COR-L47 (cell line): ENCODE measurements at places on chromosomes 2 and 18.
A peak's percentile ranks its signal among the peaks of the same experiment; 100 is the strongest.

GRCh38 chr2:37080266-37080665 lies 3.9 kb downstream of the HEATR5B start:
- DNase-seq, result no peak

DNA sequence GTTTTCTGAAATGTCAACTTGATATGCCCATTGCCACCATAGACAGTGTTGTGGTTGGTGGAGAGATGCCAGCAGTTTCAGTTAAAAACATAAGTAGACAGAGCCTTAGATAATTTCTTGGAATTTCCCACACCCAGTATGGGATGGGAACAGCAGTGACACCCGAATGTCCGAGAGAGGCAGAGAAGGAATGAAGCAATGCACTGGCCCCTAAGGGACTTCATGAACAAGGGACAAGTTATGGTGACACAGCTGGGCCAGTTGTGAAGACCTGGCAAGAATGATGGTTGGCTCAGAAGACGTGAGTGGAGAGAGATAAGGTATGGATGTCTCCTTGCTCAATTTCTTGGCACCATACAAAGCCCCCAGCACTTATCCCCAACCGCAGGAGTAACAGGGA lies 165.2 kb upstream of the APCDD1 start:
- no peak for DNase-seq

DNA sequence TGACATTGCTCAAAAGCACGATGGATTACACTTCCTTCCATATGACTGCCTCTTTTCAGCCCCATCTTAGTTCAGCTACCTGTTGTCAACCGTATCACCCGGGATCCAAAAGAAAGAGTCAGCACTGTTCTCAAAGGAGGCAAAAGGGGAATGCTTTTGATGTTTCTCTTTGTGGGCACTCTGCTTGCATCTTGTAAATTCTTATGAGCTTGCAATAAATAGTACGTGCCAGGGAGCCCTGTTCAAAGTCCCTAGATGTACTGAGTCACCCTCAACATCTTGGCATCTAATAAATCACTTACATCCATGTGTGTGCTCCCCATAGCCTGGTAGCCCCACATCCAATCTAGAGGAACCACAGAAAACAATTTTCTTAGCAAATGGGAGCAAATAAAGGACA lies 256.9 kb downstream of the SUCLG1 start:
- DNase-seq, result no peak

- no peak for DNase-seq
These were observed 10.0 kb downstream of the WIPF1 start for GRCh38 chr2:174587579-174587978.

DNA sequence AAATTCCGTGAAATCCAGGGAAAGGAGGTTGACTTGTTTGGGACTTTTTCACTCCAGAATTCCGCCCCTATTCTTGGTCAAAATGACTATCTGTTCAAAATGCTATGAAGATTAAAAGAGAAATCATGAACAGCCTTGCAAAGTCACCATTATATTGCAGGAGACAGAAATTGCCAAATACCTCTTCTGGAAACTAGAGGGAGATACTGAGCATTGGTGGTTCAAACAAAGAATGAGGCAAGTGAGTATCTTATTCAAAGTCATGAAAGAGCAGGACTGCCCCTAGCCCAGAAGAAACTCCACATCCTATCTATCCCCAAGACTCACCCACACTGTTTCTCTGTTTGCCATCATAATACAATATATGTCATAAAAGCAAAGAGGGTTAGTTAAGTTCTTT lies 862.3 kb upstream of the POU3F3 start:
- DNase-seq, result no peak

- no peak for DNase-seq
These were observed 7.2 kb upstream of the DCTN1 start for GRCh38 chr2:74387346-74387745.

DNA sequence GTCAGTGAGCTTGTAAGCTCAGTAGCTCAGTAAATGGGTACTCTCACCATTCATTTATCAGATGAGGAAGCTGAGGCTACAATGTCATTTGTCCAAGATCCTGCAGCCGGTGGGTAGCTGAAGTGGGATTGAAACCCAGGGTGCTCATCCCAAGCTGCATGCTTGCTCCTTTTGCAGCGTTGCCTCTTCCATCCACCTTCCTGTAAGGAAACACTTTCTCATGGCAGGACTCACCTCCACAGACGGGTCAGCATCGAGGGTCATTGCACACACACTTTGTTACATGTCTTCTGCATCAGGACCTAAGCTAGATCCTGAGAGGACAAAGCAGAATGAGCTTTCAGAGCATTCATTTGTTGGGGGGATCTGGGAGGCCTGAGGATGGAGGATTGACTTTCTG lies 60.7 kb downstream of the ACOXL start:
- DNase-seq, result no peak

GRCh38 chr2:108853421-108853820 lies 66.8 kb downstream of the CCDC138 start:
- no peak for DNase-seq

DNA sequence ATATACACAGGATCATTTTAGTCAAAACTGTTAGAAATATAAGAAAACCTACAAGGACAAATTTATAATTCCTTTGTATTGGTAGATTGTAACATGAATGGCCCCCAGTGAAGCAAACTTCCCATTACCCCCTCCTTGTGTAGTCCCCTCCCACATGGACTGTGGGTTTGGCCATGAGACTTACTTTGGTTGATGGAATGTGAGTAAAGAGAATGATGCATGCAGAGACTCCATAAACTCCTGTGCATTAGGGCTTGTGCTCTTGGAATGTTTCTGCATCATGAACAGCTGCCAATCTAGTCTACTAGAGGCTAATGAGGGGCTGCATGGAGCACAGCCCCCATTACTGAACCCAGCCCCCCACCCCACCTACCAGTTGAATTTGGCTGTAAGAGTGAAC lies 8.3 kb upstream of the TGFA start:
- DNase-seq, result no peak

- no peak for DNase-seq
These were observed 48.9 kb upstream of the EMILIN2 start for GRCh38 chr18:2797951-2798350.

- DNase-seq, result no peak
These were observed 17.5 kb downstream of the UXS1 start for GRCh38 chr2:106176446-106177099.

- no peak for DNase-seq
These were observed 270.0 kb downstream of the SLC8A1 start for GRCh38 chr2:40181855-40182254.

GRCh38 chr2:86441392-86441881 lies 266 bp downstream of the KDM3A start:
- DNase-seq, result peak; percentile 17

DNA sequence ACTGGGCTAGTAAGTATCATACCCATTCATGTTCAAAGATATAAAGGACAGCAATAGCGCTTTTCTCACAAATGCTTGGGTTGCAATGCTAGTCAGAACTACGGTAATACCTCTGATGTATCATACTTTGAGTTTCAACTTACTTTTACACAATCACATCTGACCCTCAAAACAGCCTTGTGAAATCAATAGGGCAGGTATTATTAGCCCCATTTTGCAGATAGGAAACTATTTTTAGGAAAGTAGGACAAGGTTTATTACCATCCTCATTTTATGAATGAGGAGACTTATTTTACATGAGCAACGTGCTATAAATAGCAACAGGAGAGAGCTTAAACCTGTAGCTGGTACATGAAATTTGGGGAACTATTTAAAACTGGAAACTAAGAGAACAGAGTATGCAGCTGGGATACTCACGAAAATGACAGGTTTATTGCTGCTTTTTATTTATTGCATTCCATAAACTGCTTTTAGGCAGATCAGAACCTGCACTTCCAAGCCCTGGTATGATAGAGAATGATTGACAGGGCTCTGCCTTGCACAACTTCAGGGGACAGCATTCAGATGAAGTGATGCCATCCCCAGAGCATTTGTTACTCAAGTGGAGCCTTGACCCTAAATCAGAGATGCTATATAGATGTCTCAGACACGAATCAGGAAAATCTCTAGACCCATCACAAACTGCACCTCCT lies 42.4 kb upstream of the PPM1B start:
- no peak for DNase-seq

GRCh38 chr2:554444-554843 lies 122.8 kb downstream of the TMEM18 start:
- no peak for DNase-seq

DNA sequence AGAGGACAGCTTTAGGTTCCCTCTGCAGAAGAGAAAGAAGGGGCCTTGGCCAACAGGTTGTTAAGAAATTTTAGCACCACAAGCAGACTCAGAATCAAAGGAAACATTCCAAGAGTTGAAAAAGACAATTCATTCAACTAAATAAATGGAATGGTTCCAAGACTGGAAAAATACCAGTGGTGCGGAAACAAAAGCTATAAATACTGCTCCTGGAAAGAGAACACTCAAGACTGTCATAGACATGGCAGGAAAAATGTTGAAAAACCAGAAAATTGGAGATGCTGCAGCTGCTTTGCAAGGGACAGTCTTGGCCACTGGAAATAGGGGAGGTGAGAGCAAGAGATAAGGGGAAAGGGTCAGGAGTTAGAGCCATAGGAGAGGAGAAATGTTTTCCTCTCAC lies 312.7 kb upstream of the CYRIA start:
- no peak for DNase-seq

DNA sequence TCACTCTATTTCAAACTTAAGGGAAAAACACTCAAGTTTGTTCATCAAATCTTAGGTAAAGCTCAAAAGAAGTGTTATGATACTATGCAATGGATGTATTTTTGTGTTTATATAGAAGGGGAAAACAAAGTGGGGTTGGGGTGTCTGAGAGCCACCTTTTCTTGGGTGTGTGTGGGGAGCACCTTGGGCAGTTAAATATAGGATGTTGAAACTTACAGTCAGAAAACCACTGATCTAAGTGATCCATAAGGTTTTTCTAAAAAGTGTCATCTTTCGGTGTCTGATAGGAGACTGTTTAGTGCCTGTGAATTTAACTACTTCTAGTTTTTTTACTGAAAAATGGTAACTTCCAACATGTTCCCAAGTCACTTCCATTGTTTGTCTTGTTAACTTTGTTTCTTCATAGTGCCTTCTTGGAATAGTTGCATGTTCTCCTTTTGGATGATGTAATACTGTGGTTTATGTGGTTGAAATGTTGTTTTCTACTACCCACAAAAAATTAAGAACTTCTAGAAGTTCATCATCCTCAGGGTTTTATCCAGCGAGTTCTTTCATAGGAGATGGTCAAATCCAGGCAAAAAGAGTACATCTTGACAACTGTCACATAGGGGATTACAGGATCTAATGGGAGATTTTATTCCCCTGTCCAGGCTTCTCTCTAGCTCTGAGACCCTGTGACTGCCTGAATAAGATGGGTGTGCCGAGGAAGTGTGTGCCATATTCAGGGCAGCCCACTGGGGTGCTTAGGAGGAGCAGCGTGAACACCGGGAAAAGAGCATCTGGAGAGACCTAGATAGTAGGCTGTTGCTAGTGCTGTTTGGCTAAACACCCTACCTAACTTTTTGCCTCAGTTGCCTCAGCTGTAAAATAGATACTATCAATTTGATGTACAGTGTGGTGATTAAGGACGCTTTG lies 46.2 kb downstream of the CAB39 start:
- DNase-seq, result no peak

GRCh38 chr18:22828171-22828570 lies 105.0 kb upstream of the RBBP8 start:
- no peak for DNase-seq

DNA sequence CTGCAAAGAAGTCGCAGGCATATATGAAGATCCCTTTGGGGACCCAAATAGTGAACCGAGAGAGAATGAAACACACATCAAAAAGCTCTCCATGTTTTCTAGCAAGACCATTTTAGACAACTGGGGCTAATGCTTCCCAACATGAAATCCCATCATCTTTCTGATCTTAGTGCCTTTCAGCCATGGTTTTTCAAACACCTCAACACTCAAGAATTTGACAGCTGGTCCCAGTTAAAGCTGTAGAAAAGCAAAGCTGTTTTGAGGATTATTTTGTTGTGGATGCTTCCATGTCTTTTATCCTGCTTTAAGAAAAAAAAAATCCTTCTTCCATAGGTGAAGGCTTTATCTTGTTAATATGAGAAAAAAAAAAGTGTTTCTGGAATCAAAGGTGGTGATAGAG lies 259.1 kb downstream of the STK39 start:
- no peak for DNase-seq

DNA sequence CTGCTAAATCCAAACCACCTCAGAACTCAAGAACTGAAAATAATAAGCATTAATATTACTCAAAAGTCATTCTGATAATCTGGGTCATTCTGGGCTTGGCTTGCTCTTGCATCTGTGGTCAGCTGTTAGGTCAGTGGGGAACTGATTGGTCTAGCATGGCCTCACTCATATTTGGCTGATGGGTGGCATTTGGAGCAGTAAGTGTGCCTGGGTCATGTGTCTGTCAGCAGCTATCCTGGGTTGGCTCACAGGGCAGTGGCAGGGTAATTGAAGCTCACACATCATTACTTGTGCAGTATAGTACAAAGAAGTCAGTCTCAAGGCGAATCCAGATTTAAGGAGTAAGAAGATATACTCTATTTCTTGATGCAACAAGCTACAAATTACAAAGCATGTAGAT lies 9.6 kb downstream of the RPL37A start:
- DNase-seq, result no peak

GRCh38 chr2:74792282-74792681 lies 41.6 kb upstream of the HK2 start:
- DNase-seq, result no peak

GRCh38 chr2:27966466-27966865 lies 75.9 kb downstream of the BABAM2 start:
- DNase-seq, result no peak

- DNase-seq, result no peak
These were observed 93.8 kb upstream of the ODC1 start for GRCh38 chr2:10541775-10542432.

DNA sequence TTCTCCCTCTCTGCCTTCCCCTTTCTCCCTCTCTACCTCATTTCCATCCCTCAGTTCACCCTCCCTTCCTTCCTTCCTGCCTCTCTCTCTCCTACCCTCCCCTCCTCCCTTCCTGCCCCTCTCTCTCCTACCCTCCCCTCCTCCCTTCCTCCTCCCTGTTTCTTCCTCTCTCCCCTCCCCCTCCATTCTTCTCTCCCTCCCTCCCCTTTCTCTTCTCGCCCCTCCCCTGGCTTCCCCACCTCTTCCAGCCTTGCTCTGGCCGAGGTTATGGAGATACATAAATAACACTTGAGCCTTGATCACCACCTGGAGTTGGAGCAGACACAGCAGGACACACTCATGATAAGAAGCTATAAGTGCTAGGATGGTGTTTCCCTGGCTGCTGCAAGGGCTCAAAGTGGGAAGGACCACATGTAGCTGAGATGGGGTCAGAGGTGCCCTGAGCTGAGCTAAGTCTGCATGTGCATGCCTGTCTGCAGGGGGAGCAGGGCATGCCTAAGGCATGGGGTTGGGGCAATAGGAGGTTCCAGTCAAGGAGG lies 326.1 kb upstream of the HS6ST1 start:
- no peak for DNase-seq

- DNase-seq, result no peak
These were observed 66.8 kb downstream of the UXS1 start for GRCh38 chr2:106127282-106127771.

DNA sequence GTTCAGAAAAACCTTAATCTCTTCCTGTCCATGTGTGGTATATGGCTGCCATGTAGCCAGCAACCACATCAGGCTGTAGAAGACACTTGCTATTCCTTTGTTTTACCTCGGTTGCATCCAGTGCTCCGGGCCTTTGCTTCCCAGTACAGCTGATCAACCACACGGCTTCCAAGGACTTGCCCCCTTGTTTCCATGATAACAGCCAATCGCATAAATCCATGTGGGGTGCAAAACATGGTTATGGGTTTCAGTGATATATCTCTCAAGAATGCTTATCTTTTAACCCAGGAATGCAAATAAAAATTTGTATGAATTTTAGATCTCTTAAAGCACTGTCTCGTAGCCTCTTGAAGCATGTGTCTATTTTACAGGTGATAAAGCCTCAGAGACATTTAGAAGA lies 118.3 kb downstream of the MGAT5 start:
- no peak for DNase-seq
